ENCODE measurements at places on chromosomes 4 and X.

DNA sequence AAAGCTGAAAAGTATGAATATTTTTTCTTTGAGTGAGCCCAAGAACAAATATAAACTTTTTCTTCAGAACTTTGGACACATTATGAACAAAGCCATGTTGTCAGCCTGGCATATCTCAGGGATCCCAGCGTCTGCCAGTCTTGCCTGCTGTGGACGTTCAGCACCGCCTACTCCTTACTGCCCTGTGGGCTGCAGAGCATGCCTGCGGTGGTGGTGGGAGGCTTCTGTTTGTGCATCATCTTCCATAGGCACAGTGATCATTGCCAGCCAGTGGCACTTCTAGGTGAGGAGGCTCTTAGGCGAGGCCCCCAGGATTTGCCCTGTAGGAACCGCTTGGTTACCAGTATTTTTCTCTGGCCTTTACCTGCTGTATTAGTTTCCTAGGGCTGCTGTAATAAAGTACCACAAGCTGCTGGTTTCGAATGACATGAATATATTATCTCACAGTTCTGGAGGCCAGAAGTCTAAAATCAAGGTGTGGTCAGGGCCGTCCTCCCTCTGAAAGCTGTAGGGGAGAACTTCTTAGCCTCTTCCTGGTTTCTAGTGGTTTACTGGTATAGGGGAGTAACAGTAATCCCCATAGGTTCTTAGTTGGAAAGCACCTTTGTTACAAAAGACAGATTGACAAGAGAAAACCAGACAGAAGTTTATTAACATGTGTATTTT is 15.4 kb downstream of the ANXA3 start:
- DNase-seq = no peak

DNA sequence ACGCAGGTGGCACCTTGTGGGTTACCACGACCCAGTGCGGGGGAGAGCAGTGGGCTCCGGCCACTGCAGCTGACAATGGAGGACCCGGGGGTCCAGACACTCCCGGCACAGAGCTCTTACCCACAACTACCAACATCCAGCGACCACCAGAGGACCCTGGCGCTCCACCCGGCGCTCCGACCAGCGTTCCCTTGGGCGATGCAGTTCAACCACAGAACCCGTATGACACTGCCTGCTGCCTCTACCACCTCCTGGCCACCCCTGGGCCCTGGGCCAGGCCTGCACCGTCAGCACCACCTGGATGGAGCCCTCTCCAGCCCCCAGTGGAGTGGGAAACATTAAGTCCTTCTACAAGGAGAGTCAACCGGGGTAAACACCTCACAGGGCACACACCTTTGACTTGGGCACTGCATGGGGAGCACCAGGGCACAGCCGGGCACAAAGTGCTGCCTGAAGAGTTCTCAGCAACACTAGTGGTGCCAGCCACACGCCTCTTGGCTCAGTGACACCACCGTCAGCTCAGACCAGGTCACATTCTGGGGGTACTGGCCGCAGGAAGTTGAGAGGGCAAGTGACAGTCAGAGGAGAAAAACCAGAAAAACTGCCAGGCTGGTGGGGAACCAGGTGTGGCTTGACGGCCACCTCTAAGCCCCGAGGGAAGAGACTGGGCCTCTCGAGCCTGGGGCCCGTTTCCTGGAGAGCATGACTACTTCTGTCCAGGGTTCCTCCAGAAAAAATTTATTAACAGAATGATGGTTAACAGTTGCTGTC is 2.6 kb downstream of the CTBP1 start:
- DNase-seq = peak; percentile 30

DNA sequence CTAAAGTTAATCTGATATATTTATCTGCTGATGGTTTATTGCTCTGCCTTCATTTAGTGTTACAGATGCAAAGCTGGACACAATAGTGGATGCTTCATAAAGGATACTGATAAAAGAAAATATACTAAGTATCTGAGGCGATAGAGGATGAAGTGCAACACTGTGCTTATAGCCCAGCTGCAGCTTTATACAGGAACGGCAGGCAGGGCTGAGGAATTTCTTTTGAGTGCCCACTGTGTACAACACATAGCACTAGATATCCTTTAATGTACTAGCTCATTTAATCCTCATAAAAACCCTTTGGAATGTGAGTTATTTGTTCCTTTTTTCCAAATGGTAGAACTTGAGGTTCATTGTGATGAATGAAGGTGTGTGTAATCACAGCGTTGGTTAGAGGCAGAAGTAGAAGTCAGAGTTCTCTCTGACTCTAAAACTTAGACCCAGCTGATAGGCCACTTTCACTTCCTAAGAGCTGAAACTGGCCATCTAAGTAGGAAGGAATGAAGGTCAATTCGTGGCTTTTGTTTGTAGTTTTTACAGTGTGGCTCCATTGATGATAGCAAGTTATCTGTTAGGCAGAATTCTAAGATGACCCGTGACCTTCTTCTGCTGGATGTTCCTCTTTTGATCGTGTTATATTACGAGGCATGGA is 138.0 kb downstream of the VEGFC start:
- DNase-seq = no peak

DNA sequence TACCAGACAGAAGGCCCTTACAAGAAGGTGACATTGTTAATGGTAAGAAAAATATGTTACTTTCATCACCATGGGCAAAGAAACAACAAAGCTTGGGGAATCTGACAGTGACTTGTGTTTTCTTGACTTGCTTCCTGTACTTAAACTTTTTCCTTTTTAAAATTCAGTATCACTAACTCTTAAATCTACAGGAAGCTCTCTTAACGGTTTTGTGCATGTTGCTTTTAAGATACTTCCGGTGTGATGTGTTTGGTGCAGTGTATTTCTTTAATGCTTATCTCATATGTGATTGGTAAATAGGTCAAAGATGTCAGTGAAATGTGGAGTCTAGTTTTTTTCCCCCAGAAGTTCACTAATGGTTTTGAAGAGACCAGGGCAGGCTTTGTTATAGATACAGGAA is 45.2 kb downstream of the ADH5 start:
- DNase-seq = no peak

GRCh38 chrX:84248226-84248625 is 60.2 kb upstream of the RPS6KA6 start:
- DNase-seq = no peak

DNA sequence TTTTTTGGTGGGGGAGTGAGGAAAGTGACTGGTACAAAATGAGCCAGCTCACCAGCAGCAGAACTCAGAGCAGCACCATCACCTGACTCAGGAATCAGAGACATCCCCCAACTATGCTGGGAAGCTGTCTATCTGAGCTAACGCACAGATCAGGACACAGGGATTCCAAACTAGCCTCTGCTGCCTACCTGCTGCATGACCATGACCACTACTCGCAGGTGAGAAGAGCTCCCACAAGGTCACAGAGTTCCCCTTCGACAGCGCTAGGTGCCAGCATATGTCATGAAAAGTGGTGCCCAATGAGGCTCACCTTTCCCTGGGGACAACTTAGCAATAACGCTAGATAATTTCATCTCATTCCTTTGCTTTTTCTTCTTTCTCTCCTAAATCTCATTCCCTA is 662.6 kb upstream of the CPEB2 start:
- DNase-seq = no peak

DNA sequence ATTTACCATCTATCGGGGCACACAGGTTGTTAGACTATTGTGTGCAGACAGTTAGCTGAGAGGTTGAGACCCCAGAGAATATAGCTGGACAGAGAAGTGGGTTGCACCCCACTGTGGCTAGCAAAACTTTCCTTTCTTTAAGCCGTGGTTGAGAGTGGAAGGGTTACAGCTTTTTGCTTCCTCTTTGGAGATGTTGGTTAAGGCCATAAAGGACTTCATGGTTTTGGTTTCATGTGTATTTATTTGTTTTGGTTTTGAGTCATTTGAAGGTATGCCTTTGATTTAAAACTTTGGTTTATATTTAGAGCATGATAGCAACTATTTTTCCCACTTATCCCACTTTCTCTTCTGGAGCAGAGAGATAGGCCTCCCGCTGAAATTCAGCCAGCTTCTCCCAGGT is 274.3 kb upstream of the IL1RAPL1 start:
- no peak for DNase-seq

- no peak for DNase-seq
Observed at GRCh38 chr4:153113838-153114105, 90.5 kb upstream of the TRIM2 start.

- no peak for DNase-seq
Observed at GRCh38 chrX:136292656-136293055, 8.1 kb upstream of the ADGRG4 start.

- no peak for DNase-seq
Observed at GRCh38 chr4:125283707-125284279, 31.0 kb upstream of the FAT4 start.

DNA sequence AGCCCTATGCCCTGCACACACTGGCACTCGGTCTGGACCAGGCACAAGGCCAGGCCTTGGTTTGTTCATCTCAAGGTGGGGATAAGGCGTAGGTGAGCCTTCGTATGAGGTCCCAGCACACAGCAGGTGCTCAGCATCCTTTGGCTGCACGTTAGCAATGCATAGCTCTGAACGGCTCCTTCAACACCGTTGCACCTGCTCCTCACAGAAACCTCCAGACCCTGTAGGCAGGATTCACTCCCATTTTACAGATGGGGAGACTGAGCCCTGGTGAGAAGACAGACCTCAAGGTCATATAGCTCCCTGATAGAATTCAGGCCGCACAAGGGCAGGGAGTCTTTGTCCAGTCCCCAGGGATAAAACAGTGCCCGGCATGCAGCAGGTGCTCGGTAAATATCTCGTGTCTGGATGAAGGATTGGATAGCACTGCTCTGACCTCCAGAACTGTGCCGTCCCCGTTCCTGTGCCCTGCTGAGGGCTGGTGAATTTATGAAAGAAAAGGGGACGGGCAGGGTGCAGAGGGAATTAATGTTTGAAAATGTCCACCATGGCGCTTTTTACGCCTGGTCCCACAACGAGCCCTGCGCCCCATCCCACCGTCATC is 2.4 kb downstream of the PPP2R2C start:
- no peak for DNase-seq

- DNase-seq = peak; percentile 26
Observed at GRCh38 chrX:1212532-1212931, at the start of gene CRLF2. TSS of gene CRLF2 (minus strand) at chrX:1212649. CDS start at chrX:1212634, 15 bp downstream.

GRCh38 chr4:7389101-7389701 is 45.5 kb downstream of the PSAPL1 start:
- DNase-seq = no peak

DNA sequence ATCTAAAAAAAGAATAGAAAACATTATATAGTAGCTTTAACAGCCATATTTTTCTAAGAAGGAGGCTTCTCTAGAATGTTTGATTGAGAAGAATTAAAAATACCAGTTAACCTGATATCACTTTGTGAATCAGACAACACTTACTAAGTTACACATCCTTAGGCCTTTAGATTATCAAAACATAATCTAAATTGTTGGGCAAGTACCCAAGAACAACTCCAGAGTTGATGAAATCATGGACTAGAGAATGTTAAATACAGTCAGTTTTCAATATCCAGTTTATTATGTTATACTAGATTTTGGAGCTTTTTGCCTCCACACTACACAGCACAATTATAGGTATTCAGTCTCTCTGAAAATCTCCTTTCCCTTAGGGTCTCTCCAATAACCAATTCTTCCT is 39.6 kb downstream of the ARL13A start:
- DNase-seq = no peak

DNA sequence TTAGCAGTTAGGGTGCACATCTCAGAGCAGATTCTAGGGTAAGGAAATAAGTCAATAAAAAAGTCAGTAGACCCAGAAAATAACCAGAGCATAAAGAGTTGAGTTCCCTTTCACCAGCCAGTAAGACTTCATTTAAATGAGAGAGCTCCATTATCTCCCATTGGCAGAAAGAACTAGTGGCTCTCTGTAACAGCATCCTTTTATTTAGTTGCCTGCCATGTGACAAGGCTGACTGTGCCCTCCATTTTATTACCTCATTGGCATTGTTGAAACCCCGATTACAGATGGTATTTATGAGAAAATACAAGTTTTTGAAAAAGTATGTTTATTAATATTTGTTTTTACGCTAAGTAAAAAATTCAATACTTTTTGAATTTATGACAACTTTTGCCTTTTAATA is 859.5 kb upstream of the NDST4 start:
- DNase-seq = no peak

DNA sequence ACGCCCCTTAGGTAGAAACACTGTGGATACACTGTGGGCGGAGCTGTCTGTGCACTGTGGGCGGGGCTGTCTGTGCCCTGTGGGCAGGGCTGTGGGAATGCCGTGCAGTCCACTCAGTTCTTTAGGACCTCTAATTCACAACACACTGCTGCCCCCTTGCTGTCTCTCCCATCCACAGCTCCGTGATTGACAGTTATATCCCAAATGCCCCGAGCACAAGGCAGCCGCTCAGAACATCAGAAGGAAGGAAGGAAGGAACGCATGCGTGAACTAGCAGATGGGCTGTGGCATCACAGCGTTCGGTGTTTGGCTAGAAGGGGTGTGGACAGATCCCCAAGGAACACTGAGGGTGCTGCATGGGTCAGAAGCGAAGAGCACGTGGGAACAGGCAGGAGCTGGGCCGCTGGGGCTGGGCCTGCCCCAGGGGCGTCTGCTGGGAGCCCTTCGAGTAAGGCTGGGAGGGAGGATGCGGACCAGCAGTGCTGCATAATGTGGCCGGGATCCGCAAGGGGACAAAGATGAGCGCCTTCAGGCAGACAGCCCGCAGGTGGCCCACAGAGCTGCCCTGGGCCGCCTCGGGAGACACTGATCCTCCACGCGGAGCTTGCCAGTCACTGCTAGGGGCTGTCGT is 29.8 kb downstream of the ACOX3 start:
- no peak for DNase-seq

DNA sequence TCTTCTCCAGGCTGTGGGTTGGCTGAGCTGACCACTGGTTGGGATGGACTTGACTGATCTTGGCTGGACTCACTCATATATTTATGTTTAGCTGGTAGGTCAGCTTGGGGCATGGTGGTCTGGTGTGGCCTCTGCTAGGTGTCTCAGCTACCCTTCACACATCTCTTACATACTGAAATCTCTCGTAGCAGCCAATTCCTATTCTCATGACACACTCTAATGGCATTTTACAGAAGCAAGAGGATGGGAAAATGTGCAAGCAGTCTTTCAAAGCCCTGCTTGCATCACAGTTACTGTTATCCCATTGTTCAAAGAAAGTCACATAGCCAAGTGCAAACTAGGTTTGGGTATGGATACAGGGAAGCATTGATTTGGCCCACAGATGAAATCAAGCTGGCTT is 55.5 kb upstream of the PCDH18 start:
- no peak for DNase-seq

DNA sequence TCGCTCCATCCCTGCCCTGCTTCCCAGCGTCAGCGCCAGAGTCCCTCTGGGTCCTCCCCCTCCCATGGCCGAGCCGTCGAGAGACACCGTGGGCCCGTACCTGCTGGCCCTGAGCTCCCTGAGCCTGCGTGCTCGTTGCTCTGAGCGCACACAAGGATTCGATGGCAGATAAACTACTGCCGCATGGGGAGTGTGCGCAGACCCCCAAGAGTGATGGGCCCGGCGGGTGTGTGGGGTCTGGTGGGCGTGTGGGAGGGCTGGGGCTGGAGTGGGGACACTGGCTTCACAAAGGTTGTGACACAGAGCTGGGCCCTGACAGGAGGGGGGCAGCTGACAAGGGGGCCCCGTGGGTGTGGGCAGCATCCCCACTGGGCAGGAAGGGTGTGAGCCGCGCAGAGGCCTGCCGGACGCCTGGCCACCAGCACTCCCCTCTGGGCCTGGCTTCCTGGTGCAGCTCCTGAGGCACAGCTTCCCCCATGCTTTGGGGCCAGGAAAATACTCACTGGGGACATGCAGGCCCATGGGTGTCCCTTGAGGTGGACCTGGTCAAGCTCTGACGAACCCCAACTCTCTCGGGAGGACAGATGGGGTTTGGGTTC is 4.8 kb upstream of the RGS12 start:
- DNase-seq = no peak

GRCh38 chr4:64158648-64159326 is 250.5 kb downstream of the TECRL start:
- DNase-seq = no peak

- DNase-seq = no peak
Observed at GRCh38 chr4:8129136-8129535, 29.5 kb downstream of the ABLIM2 start.
